Naive B cell (primary cell): ENCODE measurements at places on chromosomes 7 and 10.

DNA sequence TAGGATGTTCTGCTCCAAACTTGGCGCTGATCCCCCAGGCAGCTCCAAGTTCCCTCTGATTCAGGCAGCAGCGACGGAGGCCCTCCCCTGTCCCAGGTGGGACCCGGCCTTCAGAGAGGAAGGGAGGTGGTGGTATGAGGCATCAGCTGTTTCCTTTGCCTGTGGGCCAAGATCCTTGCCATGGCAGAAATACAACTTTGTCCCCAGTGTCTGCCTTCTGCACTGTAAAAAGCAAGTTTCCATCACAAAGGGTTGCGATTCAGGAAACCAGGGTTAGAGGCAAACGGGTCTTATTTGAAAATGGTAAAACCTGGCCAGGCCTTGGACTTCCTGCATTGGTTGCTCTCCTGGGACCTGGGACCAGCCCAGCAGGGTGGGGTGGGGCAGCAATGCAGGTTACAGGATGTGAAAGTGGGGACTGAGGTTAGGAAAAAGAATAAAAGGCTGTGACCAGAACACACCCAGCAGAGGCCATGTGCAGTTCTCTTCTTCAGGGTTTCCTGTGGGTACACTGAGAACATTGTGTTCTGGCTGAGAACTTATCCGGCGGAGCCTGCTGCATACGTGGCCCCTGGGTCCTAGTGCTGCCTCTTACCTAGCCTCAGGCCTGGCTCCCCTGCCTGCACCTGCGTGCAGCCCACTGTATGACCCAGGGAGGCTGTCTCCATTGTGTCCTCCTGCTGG lies 25.1 kb upstream of the DDIT4 start:
- DNase-seq = peak; percentile 89

DNA sequence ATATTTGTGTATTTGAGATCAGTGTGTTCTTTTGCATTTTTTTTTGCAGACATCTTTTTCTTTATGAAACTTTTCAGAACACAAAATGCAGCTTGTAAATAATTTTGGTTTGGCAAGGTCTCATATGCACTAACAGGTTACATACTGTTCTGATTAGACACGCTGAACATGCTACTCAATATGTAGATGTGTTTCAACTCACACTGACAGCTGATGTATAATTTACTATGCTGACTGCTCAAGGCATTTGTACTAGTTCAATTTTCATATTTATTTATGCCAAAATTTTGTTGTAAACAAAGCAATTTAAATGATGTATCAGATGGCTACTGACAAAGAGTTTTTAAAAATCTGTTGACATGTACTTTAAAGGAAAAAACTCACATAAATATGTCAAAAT lies 123.8 kb downstream of the TFEC start:
- no peak for DNase-seq

- no peak for DNase-seq
Measured at GRCh38 chr10:57849691-57850357, 417.9 kb downstream of the IPMK start.

GRCh38 chr10:79449181-79450146 lies 4.0 kb upstream of the ZCCHC24 start:
- DNase-seq = no peak

DNA sequence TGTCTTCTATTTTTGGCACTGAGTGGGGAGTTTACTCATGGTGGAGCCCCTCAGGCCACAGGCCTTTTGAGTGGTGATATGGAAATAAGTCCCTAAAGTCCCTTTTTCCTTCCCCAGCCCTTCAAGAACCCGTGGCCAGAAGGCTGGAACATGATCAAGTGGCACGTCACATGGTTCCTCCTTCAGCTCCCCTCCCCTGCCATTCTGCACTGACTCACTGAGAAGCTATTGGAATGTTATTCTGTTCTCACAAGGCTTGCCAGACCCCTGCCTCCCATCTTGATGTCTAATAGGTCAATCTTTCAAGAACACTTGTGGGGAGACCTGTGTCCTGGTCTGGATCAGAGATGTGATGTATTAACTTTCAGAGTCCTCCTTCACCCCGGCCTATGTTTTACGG lies 279.8 kb downstream of the SEC23IP start:
- DNase-seq = no peak

GRCh38 chr7:131900785-131901287 lies 344.4 kb upstream of the PODXL start:
- no peak for DNase-seq

DNA sequence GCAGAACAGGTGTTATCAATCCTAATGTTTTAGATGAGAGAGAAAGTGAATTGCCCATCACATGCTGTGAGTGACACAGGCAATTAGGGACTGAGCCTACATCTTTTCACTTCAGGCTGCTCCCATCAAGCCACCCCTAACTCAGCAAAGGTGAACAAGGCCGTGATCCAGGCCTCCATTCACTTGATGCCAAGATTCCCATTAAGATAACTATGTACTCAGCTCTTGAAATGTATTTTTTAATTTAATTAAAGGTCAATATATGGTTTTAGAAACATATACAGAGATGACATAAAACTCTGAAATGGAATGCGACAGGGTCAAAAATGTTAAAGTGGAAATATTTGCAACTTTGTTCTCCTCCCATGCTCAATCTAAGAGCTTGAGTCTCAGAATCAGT lies 27.9 kb upstream of the UBE2H start:
- DNase-seq = no peak

DNA sequence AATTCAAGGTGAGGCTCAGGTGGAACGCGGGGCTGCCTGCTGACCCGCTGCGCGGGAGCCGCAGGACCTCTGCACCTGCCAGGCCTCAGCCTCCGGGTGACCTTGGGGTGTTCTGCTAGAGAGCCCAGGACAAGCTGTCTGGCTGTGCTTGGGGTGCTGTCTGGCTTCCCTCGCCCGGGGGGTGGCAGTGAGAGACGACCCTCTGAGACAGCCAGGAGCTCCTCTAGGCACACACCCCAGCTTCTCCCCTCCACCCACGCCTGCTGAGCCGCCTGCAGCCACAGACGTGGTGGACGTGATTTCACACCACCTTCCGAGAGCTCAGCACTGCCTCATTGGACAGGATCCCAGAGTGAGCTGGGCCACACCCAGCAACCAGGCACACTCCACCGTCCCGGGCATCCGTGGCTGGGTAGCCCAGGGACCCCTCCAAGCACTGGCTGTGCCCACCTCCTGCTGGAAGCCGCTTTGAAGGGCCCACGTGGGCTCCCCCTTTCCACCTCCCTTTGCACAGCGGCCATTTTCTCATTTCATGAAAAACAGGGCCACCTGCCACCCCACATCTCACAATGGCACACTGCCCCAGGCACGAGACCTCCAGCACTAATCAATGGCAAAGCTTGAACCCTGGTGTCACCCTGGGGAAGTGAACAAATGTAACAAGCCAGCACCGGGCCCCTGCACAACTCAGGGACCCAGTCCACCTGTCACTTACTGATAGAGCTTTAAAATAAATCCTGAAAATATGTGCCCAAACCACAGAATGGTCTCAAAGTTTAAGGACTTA lies 35.0 kb downstream of the ZFAND2A start:
- DNase-seq = no peak

DNA sequence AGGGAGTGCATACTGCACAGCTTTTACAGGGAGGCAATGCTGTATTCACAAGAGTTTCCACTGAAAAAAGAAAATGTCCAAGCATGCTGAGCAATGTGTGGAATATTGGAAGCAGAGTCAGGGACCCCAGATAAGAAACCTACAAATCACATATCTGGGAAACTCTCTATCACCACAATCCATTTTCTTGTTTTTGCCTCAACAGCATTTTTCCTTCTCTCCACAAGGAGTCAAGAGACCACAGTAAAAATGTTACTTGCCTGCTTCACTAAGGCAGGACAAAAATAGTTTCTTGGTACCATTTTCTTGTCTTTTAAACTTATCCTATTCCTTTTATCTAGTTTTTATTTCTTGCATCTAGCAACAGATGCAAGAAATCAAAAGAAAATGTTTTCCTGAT lies 19.5 kb upstream of the PDE1C start:
- no peak for DNase-seq
